ENCODE measurements at places on chromosomes 12 and 14.

DNA sequence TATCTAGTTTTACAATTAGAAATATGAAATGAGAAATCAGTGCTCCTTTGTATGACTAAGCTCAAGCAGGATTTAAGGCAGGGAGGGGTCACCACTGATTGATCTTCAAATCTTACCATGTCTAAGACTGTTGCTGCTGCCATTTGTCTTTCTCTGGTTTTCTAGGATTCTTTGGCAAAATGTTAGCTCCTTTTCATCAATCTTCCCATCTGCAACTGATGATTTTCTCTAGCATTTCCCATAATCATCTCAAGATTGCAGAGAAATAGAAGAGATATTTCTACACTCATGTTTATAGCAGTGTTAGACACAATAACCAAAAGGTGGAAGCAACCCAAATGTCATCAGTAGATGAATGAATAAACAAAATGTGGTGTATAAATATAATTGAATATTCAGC lies 175.0 kb downstream of the RAD51B start:
- no peak for DNase-seq

GRCh38 chr12:132631666-132632065 lies 13.1 kb downstream of the P2RX2 start:
- DNase-seq = no peak

- DNase-seq = no peak
Observed at GRCh38 chr14:68758301-68758700, 34.6 kb downstream of the ZFP36L1 start.

DNA sequence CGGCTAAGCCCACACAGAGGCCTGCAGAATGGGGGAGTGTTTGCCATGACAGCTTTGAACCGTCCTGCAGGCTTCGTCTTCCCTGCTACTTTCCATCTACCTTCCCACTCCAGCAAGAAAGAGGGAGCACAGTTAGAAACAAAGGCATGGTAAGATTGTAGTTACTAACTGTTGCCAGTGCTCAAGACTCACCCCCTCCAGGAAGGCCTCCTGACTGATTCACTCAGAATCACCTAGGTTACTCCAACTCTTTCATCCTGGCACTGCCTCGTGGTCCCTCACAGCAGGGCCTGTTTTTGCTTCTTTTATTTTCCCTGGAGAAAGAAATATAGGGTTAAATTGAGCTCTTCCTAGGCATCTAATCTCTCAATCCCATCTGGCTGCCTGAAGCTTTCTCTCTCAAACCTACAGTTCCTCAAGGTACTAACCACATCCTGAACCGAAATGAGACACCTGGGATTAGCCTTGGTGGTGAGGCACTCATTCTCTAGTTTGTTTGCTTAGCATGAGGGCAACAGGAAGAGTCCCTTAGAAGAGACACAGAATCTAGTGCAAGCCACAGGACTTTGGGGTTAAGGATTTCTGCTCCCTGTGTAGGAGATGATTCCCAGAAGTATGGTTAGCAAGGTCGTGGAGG lies 7.8 kb downstream of the GALNT6 start:
- DNase-seq = no peak

- DNase-seq = no peak
Observed at GRCh38 chr12:21849878-21850277, 75.4 kb upstream of the KCNJ8 start.

GRCh38 chr12:56572288-56572687 lies 50.7 kb downstream of the RBMS2 start:
- no peak for DNase-seq

DNA sequence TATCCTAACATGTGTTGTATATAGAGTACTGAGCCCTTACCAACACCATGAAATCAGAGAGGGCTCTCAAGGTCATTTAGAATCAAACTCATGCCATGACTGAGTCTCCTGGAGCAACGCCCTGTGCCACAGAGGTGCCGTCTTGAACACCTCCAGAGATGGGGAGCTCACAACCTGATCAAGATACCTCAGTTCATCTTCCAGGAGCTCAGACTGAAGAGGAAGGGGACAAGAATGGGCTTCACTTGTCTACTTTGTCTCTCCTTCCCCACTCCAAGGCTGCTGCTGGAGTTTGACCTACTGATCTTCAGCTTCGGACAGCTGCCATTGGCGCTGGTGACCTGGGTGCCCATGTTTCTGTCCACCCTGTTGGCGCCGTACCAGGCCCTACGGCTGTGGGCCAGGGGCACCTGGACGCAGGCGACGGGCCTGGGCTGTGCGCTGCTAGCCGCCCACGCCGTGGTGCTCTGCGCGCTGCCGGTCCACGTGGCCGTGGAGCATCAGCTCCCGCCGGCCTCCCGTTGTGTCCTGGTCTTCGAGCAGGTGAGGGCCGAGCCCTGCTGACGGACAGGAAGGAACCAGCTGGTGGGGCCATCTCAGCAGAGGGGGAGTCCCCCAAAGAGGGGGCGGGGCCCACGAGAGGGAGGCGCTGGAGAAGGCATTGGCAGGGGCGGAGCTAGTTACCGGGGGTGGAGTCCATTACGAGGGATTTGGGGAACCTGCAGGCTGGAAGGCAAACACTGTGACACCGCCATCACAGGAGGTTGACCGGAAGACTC lies 12.0 kb downstream of the SOAT2 start:
- DNase-seq = no peak

GRCh38 chr12:52675301-52675701 lies 4.9 kb downstream of the KRT1 start:
- no peak for DNase-seq

- no peak for DNase-seq
Observed at GRCh38 chr14:101604935-101605780, 43.9 kb downstream of the DIO3 start.

DNA sequence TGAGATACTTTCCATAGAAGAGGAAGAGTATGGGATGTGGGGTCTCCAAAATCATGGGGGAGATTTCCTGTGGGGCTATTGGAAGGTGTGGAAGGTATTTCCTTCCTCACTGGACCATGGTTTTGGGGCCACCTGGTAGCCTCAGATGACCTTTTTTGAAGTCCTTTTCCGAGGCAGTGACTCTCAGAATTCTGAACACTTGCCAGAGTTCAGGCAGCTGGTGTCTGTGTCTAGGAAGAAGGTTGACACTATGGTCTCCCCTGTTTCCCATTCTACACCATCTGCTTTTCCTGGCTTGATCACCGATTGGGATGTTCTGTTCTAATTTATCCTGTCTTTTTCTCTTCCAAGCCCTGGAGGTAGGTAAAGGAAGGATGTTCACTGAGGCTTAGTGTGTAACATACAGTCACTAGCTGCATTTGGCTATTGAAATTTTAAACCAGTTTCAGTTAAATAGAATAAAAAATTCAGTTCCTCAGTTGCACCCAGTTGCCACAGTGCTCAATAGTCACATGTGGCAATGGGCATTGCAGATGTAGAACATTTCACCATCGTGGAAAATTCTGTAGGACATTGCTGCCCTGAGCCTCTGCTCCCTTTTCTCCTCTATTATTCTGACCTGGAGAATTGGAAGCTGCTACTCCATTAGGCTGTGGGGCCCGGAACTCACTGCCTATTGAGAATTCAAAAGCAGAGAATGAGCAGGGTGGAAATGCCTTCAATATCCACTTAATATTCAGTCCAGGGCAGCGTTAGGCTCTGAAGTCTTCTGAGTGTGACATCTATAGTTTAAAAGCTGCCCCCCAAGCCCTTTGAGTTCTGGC lies 11.0 kb upstream of the PLEKHG3 start:
- DNase-seq = no peak

DNA sequence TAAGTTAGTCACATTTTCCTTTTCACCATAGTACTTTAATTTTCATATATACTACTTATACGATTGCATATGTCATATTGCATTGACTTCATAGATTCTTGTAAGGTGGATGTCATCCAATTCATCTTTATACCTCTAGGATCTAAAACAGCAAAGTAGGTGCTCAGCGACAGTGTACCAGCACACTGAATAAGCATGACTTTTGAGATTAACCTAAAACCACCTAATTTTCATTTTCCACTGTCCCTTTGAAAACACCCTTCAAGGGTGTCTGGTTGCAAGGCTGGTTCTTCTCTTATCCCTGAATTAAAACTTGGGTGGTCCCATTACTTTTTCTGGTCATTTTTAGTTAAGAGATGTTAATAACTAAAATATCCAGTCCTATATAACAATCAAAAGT lies 4.4 kb downstream of the GPR19 start:
- no peak for DNase-seq

DNA sequence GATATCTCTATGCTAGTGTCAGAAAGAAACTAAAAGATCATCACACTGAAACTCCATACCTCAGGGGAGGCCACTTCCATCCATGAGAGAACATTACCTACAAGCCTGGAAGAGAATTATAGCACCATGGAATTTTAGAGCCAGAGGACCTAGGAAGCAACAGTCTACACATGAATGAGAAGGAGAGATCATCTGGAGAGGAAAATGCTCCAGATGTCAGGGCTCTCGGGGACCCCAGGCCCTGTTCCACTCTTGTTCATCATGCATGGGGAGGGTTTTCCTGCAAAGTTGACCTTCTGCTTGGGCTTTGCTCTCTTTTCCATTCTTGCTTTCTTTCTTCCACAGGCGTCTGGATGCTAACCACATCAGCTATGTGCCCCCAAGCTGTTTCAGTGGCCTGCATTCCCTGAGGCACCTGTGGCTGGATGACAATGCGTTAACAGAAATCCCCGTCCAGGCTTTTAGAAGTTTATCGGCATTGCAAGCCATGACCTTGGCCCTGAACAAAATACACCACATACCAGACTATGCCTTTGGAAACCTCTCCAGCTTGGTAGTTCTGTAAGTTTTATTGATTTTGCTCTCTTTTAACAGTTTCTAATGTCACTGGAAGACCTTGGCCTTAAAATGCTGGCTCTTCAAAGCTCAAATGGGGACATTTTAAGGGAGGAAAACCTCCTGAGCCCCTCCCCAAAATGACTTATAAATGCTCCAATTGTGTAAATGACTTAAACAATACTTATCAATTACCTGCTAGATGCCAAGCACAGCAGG lies 110.7 kb downstream of the ZFC3H1 start:
- no peak for DNase-seq
